Upper lobe of left lung (tissue), 6 donors: ENCODE measurements at places on chromosomes 16 and 17. TPM values are rescaled to one million over a fixed set of nuclear protein-coding genes. Genes with fewer than 3 reads are reported as not detected.

DNA sequence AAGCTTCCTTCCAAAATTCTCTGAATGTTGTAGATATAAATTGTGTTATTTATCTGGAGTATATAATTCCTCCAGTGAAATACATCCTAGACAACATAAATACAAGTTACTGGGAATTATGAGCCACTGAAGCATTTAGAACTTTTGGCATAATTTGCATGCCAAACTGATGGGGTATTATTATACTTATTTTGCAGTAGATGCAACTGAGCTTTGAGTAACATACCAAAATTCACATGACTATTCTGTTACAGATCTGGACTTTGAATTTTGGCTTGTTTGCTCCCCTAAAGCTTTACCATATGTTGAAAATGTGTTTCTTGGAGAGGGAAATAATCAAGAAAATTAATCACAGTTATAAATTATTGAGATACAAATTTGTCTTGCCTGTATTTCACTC is 372.5 kb downstream of the CDH11 start:
- no peaks in the 10 kb centered on the region for H3K27me3 ChIP-seq
- no peak overlapping the region for H3K4me3 ChIP-seq
- H3K4me1 ChIP-seq = no peaks in the 10 kb centered on the region
- no peak overlapping the region for H3K27ac ChIP-seq
- DNase-seq = no peak

DNA sequence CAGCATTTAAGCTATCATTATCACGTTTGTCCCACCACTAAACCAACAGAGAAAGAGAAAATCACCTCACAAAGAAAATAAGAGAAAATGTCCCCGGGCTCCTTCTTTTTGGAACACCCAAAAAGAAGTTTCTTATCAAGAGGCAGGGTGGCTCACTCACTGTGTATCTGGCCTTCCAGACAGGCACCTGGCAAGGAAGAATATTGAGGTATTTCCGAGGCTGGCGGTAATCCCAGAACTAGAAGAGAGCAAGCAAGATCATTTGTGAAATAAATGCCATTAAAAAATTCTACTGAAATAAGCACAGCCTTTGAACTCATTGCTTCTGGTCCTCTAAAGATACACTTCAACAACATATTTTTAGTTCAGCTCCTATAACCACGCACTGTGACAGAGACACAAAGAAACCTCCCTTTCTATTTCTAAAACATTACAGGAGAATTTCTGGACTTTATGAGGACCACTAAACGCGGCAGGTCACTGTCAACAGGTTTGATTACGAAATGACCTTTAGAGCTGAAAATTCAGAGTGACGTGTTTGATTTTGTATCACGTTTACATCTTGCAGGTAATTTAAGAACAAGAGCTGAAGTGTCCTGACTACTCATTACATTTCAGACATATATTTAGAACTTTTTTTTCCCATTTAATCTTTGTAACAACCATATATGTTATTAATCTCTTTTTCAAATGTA is 61.0 kb downstream of the WDR59 start:
- no peaks in the 10 kb centered on the region for H3K27me3 ChIP-seq
- peak; percentile 45 for DNase-seq
- peaks cover 14% of the 10 kb centered on the region for H3K4me1 ChIP-seq
- H3K27ac ChIP-seq = no peak overlapping the region
- no peak overlapping the region for H3K4me3 ChIP-seq

Gene KCNH4
- total RNA-seq = not detected

Gene GFAP
- total RNA-seq = not detected

Gene NPTX1
- total RNA-seq = 3.1 TPM

Gene CYGB
- 11.1 TPM for total RNA-seq

Gene WIPI1
- 34.7 TPM for total RNA-seq
